Cerebellar nuclear complex (tissue), 1 donor: ENCODE measurements at places on chromosomes 6 and 20.

- DNase-seq = no peak
Measured at GRCh38 chr6:23027281-23027680, 457.9 kb downstream of the HDGFL1 start.

DNA sequence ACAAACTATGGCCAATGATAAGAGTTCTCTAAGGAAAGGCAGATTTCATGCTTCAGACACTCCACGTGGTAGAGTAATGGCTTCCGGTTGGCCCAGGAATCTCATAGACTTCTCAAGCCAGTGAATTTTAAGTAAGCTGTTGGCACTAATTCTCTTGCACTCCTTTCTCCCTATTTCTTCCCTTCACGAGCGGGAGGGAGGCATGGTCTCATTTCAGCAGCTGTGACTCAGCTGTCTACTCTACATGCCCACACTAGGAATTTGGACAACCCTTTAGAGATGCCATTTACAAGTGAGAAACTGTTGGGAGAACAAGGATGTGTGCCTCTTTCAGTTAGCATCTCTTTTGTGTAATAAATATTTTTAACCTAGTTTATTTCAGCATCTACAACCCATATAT, 107.7 kb downstream of the PTPRK start:
- no peak for DNase-seq

- DNase-seq = no peak
Measured at GRCh38 chr20:22773344-22773743, 189.0 kb upstream of the FOXA2 start.

GRCh38 chr20:44692932-44693480, 22.2 kb upstream of the CCN5 start:
- DNase-seq = no peak

- DNase-seq = no peak
Measured at GRCh38 chr6:37115236-37115895, 54.6 kb upstream of the PIM1 start.

GRCh38 chr6:132456700-132457143, 55.4 kb upstream of the MOXD1 start:
- DNase-seq = no peak

DNA sequence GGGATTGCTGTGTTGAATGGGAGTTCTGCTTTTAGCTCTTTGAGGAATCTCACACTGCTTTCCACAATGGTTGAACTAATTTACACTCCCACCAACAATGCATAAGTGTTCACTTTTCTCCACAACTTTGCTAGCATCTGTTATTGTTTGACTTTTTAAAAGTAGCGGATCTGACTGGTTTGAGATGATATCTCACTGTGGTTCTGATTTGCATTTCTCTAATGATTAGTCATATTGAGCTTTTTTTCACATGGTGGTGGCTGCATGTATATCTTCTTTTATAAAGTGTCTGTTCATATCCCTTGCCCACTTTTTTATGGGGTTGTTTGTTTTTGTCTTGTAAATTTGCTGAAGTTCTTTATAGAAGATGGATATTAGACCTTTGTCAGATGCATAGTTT, 588.3 kb upstream of the ADGRB3 start:
- DNase-seq = no peak

DNA sequence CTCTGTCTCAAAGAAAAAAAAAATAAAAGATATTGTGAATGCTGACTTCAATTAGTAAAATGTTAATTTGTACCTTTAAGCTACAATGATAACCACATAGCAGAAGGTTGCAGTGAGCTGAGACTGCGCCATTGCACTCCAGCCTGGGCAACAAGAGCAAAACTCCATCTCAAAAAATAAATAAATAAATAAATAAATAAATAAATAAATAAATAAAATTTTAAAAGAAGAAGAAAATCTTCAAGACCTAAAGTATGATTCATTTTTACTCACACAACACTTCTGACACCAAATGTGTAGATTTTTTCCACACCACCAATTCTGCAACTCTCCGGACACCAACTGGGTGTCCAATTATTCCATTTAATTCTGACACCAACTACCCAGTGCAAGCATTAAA, 28.8 kb upstream of the MBOAT1 start:
- no peak for DNase-seq

- no peak for DNase-seq
Measured at GRCh38 chr20:39676857-39677391, 714.8 kb downstream of the DHX35 start.

- no peak for DNase-seq
Measured at GRCh38 chr6:43436577-43437282, 9.4 kb downstream of the ABCC10 start.

DNA sequence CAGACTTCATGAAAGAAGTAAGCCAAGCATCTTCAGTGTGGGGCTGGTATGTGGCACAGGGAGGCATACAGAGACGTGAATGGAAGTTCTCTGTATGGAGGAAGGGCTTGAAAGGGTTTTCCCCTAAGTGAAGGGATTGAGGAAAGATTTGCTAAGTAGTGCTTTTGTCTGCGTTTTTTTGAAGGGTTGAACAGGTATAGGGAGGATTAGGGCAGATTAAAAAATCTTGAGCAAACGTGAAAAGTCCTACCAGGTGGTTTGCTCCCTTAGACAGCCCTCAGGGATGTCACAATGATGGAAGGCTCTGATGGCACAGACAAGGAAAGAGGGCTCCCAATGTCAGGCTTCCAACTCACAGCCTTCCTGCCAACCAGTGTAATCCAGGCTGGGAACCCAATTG, 181.7 kb upstream of the TAB2 start:
- DNase-seq = no peak

DNA sequence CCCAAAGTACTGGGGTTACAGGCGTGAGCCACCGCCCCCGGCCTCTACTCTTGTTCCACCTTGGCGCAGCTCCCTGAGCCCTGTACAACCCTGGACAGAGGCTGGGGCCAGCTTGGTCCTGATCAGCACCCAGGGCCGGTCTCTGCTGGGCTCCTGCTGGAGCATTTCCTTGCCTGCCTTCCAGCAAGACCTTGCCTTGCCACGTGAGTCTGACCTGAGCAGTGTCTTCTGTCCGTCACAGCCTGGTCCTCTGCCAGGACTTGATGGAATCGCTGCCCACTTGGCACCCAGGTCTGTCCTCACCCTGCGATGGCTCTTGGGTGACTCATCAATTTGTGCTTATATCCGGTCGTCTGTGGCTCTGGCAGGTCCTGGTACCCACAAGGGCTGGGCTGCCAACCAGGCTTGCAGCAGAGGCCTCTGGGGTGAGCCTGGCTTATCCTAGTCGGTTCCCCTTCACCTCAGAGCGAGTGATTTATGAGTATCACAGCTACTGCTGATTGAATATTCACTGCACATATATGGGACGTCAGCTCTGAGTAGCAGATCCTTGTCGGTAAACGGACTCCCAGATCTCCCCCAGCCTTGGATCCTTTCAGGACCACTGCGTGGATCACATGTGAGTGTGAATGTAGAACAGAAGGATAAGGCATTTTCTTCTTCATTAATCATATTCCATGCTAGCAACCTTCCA, 10.1 kb upstream of the SULF2 start:
- no peak for DNase-seq

DNA sequence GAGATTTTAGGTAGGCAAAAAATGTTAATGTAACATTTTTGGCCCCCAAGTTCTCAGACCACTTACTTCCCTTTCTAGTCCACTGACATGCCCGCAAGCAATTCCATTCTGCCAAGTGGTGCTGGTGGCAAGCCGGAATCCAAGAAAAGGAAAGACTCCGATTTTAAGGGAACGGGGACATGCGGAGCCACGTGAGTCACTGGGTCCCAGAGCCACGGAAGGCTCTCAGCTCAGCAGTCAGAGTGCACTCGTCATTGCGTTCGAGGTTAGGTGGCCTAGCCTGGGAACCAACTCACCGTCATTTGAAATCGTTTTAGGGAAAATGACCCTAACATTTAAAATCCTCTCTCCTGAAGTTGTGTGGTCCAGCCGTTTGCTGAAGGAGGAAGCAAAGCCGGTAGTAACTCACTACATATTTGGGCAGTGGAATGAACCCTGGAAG, 711 bp upstream of the SIRT5 start:
- no peak for DNase-seq

DNA sequence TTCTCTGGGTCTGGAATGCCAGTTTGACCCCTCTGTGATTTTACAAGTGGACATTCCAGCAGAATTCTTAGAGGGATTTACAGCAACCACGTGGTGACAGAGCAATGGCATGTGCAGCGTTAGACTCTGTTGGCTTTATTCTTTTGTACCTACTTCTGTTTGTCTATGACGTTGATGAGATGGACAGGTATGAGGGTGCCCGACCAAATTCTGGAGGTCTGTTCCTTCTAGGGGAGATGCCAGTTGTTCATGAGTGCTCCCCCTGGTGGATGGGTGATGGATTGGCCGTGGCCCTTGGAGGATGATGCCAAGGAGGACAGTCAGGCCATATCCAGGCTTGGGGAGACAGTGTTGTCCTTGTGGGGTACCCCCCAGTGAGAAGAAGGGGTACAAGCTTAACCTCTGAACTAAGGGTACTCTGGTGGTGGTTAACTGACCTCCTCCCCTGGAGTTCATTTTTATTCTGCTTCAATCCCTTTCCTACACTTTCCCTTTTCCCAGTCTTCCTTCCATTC, 198.6 kb downstream of the DTNBP1 start:
- no peak for DNase-seq

DNA sequence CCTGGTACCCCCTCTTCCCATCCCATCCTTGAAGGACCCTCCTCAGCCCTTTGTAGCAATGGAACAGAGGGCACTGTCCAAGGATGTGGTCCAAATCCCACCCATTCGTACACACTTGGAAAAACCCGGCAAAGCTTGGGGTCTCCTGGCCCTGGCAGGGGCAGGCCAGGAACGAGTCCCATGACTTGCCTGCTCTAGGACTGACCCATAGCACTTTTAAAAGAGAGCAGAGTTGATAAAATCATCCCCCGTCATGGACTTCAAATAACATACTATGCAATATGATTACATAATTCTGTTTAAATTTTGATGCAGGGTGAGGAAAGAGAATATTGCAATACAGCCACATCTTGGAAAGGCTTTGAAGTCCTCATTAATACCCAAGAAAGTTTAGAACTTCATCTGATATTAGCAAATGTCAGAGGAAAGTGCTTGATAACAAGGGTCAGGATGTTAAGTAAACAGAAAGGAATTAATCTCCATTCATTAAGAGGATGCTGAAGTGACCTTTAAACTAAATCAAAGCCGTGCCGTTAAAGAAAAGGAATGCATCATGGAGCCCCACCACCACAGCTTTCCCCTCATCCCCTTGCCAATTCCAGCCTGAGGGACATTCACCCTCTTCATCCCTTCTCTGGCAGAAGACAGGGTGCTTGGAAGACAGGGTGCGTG, 60.7 kb upstream of the NXT1 start:
- DNase-seq = no peak

DNA sequence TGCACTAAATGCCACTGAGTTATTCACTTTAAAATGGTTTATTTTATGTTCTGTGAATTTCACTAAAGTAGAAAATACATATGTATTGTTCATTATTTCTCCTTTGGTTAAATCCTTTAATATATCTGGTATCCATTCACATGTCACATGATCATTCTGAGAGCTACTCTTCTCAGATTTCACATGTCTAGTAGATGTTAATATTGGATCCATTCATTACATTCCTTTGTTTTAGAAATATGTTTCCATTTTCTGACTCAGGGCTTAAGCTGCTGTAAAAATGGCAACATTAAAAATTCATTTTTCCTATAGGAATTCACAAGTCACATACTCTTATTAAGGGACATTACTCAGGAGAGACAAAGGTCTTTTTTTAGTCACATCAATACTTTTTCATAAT, 205.4 kb downstream of the ZFAND3 start:
- DNase-seq = no peak

DNA sequence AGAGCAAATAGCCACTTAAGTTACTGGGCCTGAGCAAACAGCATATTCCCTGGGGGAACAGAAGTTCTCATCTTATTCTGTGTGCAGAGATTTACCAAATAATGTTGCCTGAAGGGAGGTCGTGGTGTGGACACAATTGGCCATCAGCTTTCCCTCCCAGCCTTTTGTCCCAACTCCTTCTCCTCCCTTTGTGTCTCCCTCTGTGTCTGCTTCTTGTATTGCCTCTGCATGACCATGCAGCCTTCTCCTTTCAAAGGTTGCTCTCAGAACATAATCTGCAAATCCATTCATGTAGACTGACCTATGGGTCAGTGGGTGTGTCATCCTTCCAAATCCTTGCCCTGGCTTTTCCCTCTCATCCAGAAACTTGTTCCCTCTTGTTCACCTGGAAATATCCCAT, 150.3 kb upstream of the INSM1 start:
- DNase-seq = no peak

- no peak for DNase-seq
Measured at GRCh38 chr6:21751608-21752007, 158.1 kb downstream of the SOX4 start.
